ENCODE measurements at places on chromosomes 3 and 15.

DNA sequence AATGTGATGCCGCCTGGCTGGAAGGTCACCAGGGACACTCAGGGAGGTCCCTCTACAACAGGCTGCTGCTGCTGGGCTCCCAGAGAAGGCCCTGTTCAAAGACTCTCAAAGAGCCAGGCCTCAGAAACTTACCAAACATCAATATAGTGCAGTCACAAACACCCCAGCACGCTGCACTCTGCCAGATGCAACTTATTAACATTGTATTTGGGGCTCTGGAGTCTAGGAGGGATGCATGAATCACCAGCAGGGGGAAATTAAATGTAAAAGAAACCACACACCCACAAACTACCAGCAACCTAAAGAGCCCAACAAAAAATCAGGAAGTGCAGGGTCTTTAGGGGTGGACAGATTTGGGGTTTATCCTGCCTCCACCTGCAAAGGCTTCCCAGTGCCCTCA, 74.6 kb upstream of the SPATA12 start:
- no peak for DNase-seq

GRCh38 chr15:80639168-80639555, 55.9 kb upstream of the ABHD17C start:
- DNase-seq, result no peak

DNA sequence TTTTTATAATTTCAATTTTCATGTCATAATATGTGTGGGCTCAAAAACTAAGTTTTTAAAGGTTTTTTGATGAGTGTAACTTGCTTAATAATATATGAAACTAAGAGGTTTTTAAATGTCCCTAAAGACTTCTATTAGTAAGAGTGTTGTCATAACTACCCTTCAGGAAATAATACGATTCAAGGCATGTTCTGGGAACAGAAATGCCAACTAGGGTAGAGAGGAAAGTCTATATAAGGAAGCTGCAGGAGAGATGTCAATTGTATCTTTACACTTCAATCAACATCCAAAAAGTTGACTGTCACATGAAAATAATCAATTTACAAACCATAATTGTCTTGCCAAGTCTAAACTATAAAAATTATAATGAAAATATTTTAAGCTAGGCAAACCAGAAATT, 76.3 kb downstream of the SMARCC1 start:
- DNase-seq, result no peak

DNA sequence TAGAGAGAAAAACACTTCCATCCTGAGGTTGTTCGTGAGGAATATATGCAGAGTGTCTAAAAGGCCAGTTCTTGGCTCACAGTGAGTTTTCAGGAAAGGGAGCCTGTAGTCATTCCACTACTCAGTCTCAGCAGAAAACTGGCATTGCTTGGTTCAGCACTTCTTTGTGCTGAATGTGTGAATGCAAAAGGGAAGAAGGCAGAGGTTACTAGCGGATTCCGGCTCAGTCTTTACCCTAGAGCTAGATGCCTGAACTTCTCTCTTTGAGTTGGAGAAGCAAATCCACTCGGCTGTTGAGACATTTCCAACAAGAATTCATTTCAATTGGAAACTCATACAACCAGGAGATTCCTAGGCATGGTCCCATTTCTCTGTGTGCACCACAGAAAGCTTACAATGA, 23.1 kb upstream of the FRMD4B start:
- no peak for DNase-seq

DNA sequence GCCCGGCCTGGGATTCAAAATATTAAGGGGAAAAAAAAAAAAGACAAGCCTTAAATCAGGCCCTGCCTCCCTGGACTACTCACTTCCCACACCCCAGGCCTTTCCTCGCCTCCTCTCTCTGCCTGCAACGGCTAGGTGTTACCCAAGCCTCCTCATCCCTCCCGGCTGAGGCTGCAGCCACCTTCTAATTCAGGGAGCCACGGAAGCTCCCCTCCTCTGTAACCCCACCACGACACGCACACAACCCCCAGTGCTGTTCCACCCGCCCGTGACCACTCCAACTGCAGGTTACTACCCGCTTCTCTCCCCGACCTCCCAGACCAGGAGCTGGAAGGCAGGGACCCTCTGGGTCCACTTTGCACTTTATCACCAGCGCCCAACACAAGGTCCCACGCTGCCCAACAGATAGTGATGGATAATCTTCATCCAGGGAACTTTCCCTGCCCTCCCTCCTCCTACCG, 936 bp downstream of the KIF7 start:
- DNase-seq, result no peak

- peak; percentile 15 for DNase-seq
Measured at GRCh38 chr15:29821416-29822099, 710 bp downstream of the TJP1 start.

GRCh38 chr15:65623103-65623502, 1.4 kb downstream of the SLC24A1 start:
- no peak for DNase-seq

DNA sequence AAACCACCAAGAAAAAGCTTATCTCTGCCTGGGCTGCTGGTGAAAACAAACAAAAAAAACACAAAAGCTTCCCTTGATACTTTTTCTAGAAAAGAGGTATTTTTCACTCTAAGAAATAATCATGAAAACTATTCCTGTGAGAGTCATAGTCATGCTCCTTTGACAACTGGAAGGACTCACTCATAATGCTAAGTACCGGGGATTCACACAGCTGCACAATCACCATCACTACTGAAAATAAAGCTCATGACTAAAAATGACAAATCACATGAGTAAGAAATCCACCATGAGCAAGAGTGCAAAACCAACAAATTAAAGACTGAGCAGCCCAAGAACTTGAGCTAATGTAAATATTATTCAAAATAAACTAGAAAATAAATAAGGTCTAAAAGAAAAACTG, 10.6 kb upstream of the POU1F1 start:
- DNase-seq, result no peak

DNA sequence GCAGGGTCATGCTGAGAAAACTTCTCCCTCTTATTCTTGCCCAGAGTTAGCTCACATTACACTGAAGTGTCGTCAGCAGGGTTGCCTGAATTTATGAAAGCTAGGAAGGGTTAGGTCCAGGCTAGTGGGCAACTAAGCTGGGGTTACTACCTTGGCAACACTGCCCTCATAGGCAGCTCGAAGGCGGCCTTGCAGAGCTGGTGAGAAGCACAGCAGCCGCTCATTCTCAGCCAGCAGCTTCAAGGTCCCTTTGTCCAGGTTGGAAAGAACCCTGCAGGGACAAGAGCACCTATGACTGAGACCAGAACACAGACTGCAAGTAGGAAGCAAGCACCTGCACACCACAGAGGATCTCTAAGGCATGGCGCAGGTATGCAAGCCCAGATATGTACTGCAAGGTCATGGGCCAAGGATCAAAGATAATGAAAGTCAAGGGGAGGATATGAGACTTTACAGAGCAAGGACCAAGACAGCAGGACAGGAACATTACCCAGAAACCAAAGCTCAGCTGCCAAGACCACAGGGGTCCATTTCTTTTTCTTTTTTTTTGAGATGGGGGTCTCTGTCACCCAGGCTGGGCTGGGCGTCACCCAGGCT, 2.8 kb downstream of the CDAN1 start:
- no peak for DNase-seq

GRCh38 chr15:22947101-22948000, 32.8 kb downstream of the CYFIP1 start:
- no peak for DNase-seq
